ENCODE measurements at places on chromosomes 5 and 9.

GRCh38 chr9:133855802-133856521 lies 117.8 kb upstream of the SARDH start:
- no peak for DNase-seq

DNA sequence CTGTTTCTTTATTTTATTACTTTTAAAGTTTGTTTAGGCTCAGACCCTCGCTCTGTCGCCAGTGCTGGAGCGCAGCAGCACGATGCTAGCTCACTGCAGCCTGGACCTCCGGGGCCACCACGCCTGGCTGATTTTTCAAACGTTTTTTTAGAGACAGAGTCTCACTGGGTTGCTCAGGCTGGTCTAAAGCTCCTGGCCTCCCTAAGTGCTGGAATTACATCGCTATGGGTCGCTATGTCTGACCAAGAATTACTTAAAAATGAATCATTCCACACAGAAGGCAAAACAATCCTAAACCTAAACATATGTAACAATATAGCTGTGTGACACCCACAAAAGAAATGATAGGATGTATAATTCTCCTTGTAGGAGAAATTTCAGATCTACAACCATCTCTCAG lies 86.9 kb upstream of the SIMC1 start:
- DNase-seq: no peak

DNA sequence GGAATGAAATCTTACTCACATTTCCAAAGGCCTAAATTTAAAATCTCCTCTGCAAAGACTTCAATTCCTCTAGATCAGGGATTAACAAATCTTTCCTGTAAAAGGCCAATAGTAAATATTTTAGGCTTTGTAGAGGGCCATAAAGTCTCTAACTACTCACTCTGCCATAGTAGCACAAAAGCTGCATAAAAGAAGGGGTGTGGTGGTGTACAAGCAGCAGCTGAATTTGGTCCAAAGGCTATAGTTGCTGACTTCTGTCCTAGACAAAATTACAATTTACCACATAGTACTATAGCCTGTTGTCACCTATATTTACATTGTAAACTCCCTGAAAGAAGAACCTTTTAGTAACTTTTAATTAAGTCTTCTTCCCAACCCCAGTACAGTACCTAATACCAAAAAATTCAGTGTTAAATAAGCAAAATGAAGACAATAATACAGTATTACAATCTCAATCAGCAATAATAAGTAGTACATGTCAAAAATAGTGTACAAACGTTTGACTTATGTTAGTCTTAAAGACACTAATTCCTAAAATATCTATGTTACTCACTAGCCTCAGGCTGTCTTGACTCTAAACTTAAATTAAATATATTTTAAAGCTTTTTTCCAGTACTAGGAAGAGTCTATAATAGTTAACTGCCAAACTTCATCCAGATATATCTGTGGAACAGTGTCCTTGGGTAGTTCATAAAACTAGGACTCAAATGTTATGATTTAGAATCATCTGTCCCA lies 6.9 kb downstream of the CETN3 start:
- DNase-seq: no peak

DNA sequence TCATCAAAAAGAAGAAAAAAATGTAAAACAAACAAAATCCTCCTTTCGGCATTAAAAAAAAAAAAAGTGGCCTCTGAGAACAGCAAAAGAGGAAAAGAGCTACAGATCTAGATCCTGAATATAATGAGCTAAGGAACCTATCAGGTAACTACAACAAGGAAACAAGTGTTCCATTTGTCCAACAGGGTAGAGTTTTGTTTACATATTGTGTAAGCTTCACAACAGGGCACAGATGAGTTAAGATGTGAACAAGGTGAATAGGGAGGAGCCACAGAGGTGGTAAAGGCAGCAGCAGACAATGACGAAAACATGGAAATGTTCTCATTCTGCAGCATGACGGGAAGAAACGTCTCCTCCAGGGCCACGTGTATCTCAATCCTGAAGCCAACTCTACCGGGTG lies 14.4 kb downstream of the ELP1 start:
- DNase-seq: no peak

DNA sequence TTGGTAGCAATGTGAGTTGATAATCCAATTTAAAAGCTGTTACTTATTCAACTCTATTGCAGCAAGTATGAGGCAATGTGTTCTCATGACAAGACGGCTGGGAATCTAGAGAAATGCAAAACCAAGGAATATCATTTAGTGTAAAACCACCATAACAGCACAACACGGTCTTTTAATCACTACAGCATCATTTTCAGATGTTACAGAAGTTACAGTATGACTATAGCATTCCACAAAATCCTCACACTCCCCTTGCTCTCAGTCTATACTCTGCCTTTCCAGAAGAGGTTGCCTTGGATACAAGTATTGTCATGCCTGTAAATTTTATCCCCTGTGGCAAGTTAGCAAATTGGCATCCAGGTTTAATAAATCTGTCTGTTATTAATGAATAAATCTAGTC lies 28.6 kb upstream of the TAS2R1 start:
- DNase-seq: no peak

Measured in naive thymus-derived CD8-positive, alpha-beta T cell (primary cell).